ENCODE measurements at places on chromosomes 3 and 15.
A peak's percentile ranks its signal among the peaks of the same experiment; 100 is the strongest.

GRCh38 chr15:101342056-101342455 is 47.0 kb upstream of the SNRPA1 start:
- DNase-seq = no peak

- DNase-seq = no peak
These were observed 93.3 kb upstream of the CCDC54 start for GRCh38 chr3:107283948-107284347.

DNA sequence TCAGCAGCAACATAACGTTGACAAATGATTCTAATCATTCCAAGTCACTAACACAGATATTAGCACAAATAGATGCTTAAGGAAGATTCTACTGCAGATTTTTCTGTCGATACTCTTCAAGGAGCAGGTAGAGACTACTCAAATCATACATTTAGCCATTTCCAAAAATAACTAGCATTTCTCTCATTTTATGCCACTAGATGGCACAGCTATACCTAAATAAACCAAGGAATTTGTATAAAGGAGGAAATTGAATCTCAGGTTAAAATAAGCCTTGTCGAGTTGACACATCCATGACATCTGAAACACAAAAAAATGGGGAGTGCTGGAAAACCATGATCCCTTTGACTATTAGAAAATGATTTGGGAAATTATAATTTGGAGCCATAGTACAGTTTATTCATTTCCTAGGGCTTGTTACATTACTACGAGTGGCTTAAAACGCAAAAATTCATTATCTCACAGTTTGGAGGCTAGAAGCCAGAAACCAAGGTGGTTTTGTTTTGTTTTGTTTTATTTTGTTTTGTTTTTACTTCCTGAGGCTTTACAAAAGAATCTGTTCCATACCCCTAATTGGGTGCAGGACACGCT is 59.5 kb upstream of the STRIT1 start:
- DNase-seq = no peak

GRCh38 chr3:14224895-14225294 is 46.3 kb downstream of the LSM3 start:
- DNase-seq = no peak

GRCh38 chr15:31313223-31313622 is 13.4 kb upstream of the KLF13 start:
- no peak for DNase-seq

DNA sequence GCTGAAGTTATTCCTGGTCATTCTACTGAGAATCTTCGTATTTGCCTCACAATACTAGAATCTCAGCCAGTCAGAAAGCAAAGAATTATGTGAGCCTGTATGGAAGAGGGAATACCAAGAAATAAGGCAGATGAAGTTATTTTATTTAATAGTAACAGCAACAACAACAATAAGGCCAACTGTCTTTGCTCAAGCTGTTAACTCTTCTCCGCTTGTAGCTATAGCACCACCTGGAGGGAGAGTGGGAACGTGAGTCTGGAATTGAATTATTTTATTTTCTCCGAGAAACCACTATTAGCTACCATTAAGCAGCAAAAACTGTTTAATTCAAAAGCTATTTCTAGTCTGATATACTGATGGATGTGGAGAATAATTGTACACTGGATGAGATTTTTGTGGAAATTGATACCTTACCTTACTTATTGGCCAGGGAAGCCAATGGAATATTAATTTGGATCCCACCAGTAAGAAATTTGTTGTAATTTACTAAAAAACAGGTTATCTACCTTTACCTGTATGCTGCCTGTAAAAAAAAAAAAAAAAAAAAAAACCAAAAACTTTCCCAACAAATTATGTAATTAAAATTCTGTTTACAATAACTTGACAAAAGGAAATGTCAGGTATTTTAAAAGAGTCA is 50.1 kb downstream of the CALML4 start:
- peak; percentile 27 for DNase-seq

GRCh38 chr3:48408823-48409281 is 21.0 kb downstream of the PLXNB1 start:
- no peak for DNase-seq

GRCh38 chr15:90845201-90845949 is 23.0 kb upstream of the FURIN start:
- no peak for DNase-seq

GRCh38 chr3:58254144-58254543 is 16.6 kb downstream of the ABHD6 start:
- DNase-seq = no peak

GRCh38 chr15:68201879-68202261 is 3.3 kb downstream of the CALML4 start:
- no peak for DNase-seq

DNA sequence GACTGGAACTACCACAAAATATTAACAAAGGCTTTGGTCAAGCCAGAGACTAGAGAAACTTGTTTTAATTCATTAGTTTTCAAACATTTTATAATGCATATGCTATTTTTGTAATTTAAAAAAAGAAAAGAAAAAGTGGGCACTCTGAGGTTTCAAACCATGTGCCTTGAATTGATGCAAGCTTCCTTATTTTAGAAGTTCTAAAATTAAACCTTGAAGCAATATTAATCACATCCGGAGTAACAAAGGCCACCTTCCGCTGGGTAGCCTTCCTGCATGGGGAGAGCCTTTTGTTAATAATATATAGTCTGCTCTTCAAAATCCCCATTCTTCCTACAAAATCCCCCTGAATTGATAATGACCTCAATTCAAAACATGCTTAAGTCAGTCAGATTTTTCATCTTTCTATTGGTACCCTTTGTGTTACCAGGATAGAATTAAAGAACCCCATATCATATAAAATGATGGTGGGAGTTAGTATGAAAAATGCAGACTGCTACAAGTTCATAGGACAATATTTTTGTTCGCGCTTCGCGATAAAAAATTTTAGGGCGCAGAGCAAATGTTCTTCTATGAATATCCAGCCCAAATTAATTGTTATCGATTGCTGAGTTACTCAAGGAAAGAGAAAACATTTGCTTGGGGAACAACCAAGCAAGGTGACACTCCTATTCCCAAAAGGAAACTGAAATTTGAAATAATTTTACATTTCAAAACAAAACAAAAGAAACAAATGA is 30.6 kb downstream of the LDHAL6B start:
- DNase-seq = no peak

GRCh38 chr3:113275258-113275556 is 63.9 kb downstream of the BOC start:
- no peak for DNase-seq

- peak; percentile 53 for DNase-seq
These were observed 53.0 kb upstream of the CA12 start for GRCh38 chr15:63434576-63435186.

GRCh38 chr15:80689716-80690115 is 5.4 kb upstream of the ABHD17C start:
- DNase-seq = no peak

GRCh38 chr3:43072361-43072760 is 33.5 kb downstream of the POMGNT2 start:
- DNase-seq = no peak

DNA sequence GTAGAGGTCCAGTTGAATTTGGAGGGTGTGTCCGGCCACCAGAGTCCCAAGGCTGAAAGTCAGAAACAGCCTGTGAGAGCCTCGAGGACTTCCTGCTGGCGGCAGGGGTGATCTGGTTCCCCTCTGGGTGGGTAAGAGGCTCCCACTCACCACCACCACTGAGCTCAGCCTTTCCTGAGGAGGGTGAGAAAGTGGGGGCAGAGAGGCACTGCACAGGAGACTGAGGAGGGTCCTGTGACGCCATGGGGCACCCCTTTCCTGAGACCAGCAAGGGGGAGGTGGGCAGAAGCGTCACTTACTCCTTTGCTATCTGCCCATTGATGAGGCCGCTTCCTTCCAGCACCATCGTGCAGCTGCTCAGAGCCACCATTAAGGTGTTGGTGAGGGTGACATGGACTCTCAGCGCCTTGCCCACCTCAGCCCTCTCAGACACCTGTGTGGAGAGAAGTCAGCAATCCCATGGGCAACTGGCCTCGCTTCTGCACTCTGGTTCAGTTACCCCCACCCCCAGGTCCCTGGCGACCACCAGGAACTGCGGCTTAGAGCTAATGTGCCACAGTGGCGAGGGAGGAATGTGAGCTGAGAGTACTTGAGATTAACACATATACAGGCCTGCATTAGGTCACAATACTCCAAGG is 10.0 kb upstream of the TGM5 start:
- no peak for DNase-seq

GRCh38 chr3:172980849-172981248 is 160.2 kb downstream of the SPATA16 start:
- DNase-seq = no peak

DNA sequence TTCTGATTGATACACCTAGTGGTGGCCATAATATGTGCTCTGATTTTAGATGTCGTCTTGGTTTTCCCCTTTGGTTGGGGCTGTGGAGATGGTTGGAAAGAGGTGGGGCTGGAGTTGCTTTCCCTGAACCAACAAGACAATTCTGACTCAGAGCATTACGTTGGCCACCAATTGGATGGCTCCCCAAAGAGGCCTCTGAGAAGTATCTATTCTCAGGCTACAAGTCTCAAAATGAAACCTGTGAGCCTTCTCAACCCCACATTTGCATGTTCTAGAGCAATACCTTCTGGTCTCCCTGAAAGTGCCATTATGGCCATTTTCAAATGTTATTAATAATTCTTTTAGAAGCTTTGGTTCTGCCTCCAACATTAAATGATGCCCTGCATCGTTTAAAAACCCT is 188.4 kb upstream of the WNT5A start:
- DNase-seq = no peak

DNA sequence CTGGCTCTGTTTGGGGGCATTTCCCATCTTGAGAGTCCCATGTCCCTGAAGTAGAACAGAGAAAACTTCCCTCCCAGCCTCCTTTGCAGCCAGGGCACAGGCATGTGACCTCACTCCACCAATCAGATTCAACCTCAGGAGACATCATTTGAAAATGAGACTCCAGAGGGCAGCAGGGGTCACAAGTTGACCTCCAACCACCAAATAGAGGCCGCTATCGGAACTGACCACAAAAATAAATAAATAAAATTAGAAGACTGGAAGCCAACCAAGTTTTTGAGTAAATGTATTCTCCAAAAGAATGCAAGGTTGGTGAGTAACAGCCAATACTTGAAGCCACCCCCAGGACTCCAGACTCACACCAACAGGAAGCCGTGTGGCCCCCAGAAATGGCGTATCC is 106.5 kb downstream of the CHSY1 start:
- DNase-seq = no peak

DNA sequence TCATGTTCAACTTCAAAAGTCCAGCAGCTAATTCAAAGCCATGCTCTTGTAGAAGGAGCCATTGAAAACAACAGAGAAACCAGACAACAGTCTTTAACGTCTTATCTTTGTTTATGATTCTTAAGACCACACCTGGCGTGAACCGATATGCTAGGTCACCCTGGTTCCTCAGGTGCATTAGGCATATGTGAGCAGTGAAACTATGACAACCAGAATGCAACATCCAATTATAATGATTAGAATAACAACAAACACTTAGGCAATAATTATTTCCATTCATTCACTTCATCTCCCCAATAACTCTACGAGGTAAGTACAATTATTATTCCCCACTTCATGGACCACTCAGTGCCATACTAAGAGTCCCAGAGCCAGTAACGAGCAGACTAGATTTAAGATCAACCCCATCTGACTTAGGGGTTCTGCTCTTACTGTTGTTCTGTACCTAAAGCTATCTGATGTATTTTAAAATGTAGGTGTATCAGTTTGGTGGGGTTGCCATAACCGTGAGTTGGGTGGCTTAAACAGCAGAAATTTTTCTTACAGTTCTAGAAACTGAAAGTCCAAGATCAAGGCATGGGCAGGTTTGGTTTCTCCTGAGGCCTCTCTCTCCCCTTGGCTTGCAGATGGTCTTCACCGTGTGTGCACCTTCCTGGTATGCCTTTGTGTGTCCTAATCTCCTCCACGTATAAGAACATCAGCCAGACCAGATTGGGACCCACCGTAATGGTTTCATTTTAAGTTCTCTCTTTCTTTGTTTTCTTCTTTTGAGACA is 997.8 kb upstream of the CFAP20DC start:
- no peak for DNase-seq

GRCh38 chr3:27503526-27503925 is 19.3 kb upstream of the SLC4A7 start:
- DNase-seq = no peak

DNA sequence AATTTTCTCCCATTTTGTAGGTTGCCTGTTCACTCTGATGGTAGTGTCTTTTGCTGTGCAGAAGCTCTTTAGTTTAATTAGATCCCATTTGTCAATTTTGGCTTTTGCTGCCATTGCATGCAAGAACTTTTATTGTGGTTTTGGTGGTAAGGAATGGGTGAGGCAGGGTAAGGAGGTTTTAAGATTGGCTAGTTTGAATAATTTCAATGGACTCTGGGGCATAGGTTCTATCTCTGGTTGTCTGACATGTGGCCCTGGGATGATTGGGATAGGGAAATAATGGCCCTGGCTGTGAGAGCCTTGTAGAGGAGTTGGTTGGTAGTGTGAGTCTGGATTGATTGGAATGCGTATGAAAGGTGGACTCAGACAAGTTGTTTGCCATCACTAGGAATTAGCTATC is 38.0 kb downstream of the SEC22A start:
- no peak for DNase-seq

DNA sequence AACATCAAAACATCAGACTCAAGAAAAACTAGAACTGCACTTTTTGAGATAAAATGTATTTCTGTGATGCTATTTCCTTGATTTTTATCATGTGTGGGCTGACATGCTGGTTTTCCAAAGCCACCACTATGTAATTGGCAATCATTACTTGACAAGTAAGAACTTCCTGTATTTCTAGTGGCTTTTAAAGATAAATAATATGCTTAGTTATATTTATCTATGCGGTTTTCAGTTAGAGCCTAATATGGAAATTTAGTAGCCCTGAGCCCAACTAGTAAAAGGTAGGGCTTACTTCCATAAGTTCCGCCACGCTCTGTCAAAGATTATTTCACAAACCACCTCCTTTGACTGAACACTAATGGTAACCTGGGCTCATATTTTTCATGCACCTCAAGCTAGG is 91.6 kb downstream of the PPARG start:
- DNase-seq = no peak

DNA sequence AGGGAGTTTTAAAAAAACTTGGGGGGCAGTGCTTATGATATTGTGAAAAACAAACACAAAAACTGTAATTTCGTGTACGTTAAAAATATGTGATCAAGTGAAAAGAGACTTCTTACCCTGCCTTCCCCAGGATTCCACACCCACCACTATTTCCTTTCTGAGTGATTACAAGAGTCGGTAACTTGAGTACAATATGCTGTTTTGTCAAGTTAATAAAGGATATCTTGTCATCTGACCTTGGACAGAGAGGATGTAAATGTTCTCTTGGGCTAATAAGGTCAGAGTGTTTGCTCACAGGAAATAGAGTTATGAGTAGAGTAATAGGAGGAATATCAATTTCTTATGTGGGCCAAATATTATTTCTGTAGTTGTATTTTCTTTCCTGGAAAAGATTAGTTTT is 68.1 kb downstream of the NOX5 start:
- no peak for DNase-seq
